ENCODE measurements at places on chromosomes 12 and 14. TPM values are rescaled to one million over a fixed set of nuclear protein-coding genes. Genes with fewer than 3 reads are reported as not detected.

Gene TAS2R9
- not detected for total RNA-seq

Gene ZNF385A
- total RNA-seq, result 15.6 TPM

Gene PMEL
- 136 TPM for total RNA-seq

Gene ZBTB25
- total RNA-seq, result 9.4 TPM

Gene HAL
- 1.1 TPM for total RNA-seq

Gene RASAL1
- 0.21 TPM for total RNA-seq

DNA sequence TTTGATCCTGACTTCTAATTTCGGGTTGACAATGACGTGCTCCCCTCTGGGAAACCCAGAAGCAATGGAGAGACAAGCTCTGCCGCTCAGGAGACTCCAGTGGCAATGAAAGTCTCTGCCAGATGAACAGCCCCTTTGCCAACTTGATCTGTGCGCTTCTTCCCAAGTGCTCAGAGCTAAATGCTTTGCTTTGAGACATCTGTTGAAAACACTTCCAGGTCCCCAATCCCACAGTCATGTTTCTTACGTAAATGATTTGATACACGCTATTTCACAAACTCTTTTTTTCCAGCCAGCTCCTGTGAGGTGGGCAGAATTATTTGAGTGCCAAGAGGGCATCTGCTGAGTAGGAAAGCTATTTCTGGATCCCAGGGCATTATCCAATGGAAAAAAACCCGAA lies 147.6 kb downstream of the RIMBP2 start:
- DNase-seq, result no peak

GRCh38 chr12:57693317-57693658 lies 644 bp upstream of the OS9 start:
- no peak for DNase-seq

DNA sequence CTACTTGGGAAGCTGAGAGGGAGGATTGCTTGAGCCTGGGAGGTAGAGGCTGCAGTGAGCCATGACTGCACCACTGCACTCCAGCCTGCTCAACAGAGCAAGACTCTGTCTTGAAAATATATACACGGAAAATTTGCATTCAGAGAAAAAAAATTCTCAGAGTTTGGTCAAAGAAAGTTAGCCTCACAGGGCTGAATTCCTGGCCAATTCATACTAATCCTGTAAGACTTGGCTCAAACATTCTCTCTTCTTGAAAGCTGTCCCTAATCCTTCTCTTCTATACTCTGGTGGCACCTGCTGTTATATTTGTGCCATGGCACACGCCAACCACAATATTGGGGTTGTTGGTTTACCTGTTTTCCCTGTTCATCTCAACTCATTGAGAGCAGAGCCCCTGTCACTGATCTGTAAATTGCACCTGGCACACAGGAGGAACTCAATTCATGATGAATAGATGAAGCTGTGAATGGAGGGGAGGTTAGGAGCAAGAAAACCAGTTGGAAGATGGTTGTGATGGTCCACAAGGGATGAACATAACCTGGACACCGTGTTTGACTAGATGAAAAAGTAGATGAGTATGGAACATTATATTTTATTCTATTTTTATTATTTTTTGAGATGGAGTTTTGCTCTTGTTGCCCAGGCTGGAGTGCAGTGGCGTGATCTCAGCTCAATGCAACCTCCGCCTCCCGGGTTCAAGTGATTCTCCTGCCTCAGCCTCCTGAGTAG lies 36.8 kb upstream of the SPTSSA start:
- no peak for DNase-seq

DNA sequence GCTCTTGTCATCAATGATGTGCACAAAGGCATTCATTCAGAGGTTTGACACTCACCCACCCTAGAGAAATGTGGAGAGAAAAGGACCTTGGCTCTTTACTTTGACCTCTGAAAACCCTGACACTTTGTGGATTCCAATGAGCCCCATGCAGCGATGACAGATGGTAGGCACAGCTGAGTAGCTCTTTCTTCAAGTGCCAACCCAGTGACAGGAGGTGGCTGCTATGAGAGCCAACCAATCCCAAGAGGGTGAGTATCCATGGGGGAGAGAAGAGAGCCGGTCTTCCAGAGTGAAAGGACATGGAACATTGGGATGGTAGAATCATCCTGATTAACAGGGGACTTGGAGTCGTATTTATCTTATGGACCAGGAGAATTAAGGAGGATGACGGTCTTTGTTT lies 17.8 kb downstream of the SLC8A3 start:
- no peak for DNase-seq

DNA sequence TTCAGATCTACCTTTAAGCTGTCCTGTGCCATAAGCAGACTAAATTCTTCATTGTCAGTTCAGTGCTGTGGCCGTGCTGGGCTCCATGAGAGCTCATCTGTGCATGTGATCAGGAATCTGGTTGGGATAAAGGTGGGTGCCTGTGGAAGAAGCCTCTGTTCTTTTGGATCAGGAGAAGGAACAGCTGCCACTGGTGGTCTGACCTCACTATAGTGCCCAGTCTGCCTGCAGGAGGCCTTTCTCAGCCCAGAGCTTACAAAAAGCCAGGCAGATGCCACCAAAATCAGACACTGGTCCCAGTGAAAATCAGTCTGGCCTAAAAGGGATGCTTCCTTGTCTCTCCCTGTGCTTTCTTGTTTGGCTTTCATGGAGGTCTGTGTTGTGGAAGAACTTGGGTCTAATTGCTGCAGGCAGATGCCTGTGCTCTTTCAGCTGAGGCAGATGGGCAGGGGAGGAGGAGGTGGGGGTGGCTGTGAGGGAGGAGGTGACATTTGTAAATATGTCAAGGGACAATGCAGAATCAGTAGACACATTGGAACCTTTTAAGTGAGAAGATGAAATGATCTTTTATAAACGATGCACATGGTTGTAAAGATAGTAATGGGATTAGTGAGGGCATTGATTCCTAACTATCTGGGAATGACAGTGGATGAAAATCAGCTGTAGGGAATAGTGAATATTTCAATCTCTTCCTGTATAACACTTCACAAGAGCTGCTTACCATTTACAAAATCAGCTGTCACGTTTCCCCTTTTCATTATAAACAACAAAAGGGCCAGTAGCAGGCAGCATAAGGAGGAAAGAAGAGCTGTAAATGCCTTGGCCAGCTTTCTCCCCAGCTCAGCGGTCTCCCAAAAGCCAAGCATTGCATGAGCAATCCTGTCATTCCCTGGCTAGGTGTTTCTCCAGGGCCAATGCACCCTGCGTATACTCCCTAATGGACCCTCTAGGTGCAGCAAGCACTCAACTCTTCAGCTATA lies 44.6 kb downstream of the CACNA2D4 start:
- no peak for DNase-seq

DNA sequence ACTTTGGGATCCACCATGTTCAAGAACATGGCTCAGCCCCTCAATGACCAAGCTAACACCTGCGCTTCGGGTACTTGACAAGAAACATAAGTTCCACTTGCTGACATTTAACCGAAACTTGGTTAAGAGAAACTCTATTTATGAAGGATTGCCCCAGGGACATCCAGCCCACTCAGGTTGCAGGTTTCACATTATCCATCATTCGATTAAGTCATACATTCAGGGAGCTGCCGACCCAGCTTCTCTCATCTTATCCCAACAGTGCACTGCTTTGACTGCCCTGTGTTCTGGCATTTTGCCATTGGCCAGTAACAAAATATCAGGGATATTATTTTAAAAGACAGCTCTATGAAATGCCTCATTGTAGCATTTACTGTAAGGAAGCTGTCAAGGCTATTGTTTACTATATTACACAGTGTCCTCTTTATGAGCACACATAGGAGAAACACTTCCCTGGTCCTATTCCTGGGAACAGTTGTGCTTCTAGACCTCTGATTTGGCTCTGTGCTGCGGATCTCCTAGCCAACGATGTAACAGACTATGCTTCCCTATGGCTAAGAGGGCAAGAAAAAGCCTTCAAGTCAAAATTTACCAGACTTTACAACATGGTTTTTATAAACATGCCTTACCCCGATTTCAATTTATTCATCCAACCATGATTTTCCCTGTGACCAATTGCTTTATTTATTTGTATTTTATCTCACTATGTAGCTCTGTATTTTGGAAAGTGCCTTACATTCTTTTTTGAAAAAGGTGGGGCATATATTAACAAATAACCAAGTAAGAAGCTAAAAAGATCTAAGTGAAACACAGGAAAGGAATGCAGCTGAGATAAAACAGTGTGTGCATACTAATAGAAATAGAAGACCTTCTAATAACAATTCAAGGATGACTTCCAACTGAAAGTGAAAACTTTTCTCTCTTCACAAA lies 109.3 kb downstream of the ITPR2 start:
- no peak for DNase-seq

GRCh38 chr12:15728118-15728598 lies 61.0 kb downstream of the EPS8 start:
- DNase-seq, result no peak

GRCh38 chr14:101963052-101963451 lies 1.3 kb upstream of the DYNC1H1 start:
- DNase-seq, result no peak

GRCh38 chr14:98599082-98599481 lies 672.9 kb downstream of the BCL11B start:
- DNase-seq, result no peak

GRCh38 chr12:11749943-11750690 lies 100.6 kb downstream of the ETV6 start:
- DNase-seq, result no peak

GRCh38 chr12:80189241-80189640 lies 89.9 kb downstream of the OTOGL start:
- no peak for DNase-seq

DNA sequence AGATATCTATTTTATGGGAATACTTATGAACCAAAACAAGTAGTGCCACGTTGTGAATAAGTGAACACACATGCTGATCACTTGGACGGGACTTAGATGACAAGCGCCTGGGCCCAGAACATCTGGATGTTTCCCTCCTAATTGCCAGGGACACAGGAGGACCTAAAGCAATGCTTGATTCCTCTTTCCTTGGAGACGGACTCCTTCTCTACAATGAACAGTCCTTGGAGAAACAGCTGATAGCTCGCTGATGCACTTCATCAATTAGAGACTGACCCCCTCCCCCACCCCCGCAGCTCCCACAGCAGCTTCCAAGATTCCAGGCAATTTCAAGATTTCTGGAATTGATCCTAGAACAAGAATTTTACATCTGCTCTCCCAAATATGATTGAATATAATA lies 86.4 kb downstream of the ST8SIA1 start:
- DNase-seq, result no peak

DNA sequence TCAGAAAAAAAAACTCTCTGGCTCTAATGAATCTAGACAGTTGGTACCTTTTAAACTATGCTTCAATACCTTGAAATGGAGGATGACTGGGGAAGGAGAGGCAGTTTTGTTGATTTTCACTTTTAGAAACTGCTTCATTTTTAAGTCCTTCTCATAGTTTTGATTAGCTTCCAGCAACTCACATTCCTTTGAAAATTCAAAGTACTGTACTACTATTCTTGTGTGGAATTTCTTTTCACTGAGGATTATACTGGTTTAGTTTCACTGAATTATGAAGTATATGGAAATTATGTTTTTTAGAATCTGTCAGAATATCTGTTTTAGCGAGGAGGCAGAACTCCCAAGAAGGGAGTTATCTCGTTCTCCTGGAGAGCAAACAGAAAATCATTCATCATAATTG lies 116.3 kb downstream of the TGFB3 start:
- DNase-seq, result no peak

GRCh38 chr14:92729634-92730358 lies 18.6 kb downstream of the LGMN start:
- no peak for DNase-seq

DNA sequence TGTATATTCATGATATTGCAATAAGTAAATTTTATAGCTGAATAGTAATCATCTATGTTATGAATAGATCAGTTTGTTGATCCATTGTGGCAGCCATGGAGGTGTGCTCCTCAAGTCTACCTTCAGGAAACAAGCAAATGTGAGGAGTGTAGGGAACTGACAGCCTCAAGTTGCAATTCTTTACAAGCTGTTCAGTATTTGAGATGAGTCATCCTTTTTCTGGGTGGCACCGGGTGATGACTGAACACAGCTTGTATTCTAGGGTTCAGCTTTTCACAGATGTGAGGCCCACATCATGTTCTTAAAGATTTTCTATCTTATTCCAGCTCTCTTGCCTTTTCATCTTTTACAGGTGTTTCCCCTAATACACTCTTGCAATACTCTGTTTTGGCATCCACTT lies 452.4 kb downstream of the KCNH5 start:
- no peak for DNase-seq

DNA sequence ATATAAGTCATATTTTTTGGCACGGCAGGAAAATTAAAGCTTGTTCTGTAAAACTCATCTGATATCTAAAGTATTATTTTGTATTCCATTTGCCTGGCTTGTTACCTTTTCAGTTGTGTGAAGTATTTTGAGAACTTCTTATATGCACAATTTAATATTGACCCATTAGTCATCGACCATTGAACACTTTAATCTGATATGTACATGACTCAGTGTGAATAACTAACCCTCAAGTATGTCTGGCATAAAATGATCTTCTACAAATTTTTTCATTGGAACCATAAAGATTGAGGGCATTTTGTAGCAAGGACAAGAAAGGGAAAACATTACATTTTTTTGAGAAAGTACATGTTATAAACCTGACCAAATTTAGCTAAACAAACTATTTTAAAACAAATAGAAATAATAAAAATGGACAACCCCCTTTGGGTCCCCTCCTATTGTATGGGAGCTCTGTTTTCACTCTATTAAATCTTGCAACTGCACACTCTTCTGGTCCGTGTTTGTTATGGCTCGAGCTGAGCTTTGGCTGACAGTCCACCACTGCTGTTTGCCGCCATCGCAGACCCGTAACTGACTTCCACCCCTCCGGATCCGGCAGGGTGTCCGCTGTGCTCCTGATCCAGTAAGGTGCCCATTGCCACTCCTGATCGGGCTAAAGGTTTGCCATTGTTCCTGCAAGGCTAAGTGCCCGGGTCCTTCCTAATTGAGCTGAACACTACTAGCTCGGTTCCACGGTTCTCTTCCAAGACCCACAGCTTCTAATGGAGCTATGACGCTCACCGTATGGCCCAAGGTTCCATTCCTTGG lies 118.8 kb downstream of the SLC6A15 start:
- no peak for DNase-seq

- no peak for DNase-seq
Observed at GRCh38 chr12:108701779-108702441, 29.4 kb downstream of the CORO1C start.

DNA sequence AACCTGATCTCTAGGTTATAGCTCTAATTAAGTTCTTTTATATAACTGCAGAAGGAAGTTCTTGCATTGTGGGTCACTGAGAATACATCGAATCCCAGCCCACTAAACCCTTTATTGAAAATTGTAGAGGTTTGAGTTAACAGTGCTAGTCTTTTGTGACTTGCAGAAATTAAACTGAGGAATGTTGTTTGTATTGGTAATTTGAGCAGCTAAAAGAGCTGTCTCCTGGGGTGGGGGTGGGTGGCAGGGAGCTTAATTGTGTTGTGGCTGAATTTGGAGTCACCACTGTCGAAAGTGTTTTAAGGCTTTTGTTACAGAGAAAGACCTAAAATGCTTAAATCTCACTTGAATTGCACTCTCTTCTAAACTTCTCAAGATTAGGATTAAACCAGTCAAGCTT lies 3.2 kb upstream of the COX8C start:
- no peak for DNase-seq

All from endothelial cell (in vitro differentiated cells).